ENCODE measurements at places on chromosomes 4 and X.
A peak's percentile ranks its signal among the peaks of the same experiment; 100 is the strongest.

- DNase-seq, result no peak
Observed at GRCh38 chrX:24283127-24283794, 30.6 kb downstream of the SUPT20HL2 start.

DNA sequence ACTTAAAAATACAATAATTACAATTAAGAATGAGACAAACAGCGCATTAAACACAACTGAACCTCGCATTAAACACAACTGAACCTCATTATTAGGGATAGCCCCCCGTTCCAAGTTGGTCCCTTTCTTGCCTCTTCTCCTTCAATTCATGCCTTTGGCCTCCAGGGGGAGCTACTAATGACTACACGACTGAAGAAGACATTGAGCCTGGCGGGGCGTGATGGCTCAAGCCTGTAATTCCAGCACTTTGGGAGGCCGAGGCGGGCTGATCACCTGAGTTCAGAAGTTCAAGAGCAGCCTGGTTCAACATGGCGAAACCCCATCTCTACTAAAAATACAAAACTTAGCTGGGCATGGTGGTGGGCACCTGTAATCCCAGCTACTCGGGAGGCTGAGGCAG is 56.4 kb upstream of the NWD2 start:
- DNase-seq, result no peak

DNA sequence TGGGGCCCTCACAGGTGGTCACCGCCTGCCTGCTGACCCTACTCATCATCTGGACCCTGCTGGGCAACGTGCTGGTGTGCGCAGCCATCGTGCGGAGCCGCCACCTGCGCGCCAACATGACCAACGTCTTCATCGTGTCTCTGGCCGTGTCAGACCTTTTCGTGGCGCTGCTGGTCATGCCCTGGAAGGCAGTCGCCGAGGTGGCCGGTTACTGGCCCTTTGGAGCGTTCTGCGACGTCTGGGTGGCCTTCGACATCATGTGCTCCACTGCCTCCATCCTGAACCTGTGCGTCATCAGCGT is 652 bp downstream of the DRD5 start:
- DNase-seq, result no peak

DNA sequence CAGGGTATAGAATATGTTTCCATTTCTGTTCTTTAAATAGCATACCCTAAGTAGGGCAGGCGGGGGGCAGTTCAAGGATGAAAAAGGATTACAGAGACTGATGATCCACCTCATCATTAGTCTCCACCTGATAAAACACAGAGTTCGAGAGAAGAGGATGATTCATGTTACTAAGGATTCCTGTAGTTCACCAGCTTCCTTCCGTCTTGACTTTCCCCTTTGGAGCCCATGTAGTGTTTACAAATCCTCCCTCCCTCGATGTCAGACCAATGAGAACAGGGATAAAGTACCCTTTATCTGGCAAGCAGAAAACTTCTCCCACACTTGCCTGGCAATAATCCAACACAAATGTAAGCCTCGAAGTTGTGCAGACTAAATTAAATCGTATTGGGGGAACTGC is 526.3 kb upstream of the FAM241A start:
- no peak for DNase-seq

- no peak for DNase-seq
Observed at GRCh38 chrX:69021141-69021960, 143.9 kb downstream of the PJA1 start.

DNA sequence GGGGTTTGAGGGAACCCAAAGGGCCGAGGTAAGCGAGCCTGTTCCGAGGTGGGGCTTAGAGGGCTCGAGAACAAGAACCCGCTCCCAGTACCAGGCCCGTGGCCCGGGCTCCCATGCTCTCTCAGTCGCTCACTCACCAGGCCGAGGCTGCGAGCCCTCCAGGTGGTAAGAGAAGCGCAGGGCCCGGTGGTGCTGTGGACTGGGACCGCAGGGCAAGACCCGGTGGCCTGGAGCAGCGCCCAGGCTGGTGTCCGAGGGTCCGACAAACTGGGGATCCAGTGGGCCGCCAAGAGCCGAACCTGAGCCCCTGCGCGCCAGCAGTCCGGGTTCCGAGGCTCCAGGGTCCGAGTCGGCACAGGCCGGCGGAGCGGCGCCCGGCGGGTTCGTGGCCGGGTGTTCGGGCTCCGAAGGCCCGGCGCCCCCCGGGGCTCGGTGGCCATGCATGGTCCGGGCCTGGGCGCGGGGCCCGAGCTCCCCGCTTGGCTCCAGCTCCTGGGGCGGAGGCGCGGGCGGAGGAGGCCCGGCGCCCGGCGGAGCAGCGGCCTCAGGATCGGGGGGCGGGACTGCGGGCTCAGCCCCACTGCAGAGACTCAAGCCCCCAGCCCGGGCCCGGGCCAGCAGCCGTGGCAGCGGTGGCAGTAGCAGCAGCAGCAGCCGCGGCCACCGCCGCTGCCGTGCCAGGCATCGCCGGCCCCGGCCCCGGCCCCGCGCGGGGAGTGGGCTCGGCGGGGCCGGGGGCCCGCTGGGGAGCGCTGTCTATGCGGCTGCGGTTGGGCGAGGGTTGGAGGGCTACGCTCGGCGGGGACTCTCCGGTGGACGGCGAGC is 833 bp downstream of the FGD1 start:
- no peak for DNase-seq

GRCh38 chr4:77104791-77105540 is 29.2 kb upstream of the CCNI start:
- peak; percentile 72 for DNase-seq

- no peak for DNase-seq
Observed at GRCh38 chr4:108527723-108528122, 92.7 kb upstream of the RPL34 start.

- no peak for DNase-seq
Observed at GRCh38 chrX:55340896-55341433, 76.2 kb upstream of the PAGE3 start.

DNA sequence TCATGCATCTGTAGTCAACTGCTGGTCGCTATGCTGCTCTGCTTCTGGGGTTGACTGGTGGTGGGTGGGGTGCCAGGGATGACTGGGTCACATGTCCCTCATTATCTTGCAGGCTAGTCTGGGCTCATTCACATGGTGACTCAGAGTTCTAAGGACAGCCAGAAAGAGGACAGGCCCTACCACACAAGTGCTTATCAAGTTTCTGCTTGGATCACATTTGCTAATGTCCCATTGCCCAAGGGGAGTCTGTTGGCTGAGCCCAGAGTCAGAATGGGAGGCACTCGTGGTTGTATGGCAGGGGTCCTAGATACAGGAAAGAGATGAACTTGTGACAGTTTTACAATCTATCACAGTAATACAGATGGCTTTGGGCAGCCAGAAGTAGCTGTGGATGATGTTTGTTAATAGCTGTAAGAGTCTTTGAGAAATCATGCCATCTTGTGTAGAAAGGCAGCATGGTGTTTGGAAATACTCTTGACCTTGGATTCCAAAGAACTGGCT is 221.3 kb downstream of the GPAT3 start:
- DNase-seq, result no peak

Data from prostate gland (tissue), 2 donors.